ENCODE measurements at places on chromosomes 11 and 22. TPM values are rescaled to one million over a fixed set of nuclear protein-coding genes. Genes with fewer than 3 reads are reported as not detected.

DNA sequence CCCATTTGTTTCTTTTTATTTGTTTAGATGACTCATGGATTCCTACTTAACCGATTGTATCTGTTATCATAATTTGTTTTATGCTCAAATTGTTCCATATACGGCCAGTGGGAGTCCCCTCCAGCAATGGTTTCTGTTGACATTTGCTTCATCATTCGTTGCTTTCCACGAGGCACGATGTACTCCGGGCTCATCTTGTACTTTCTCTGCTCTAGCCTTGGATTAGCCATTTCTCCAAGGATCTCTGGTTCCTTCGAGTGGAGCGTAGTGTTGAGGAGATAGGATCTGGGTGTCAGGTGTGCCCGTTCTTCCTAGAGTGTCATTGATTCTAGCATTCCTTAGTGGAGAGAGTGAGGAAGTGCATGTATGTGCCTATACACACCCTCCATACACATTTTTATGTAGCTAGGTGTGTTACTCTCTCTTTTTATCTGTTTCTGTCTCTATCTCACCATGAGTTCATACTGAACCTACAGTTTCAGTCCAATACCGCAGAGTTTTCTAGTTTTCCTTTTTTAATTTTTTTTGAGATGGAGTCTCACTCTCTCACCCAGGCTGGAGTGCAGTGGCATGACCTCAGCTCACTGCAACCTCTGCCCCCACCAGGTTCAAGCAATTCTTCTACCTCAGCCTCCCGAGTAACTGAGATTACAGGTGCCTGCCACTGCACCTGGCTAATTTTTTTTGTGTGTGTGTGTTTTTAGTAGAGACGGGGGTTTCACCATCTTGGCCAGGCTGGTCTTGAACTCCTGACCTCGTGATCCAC lies 31.4 kb downstream of the TECTA start:
- DNase-seq: no peak

DNA sequence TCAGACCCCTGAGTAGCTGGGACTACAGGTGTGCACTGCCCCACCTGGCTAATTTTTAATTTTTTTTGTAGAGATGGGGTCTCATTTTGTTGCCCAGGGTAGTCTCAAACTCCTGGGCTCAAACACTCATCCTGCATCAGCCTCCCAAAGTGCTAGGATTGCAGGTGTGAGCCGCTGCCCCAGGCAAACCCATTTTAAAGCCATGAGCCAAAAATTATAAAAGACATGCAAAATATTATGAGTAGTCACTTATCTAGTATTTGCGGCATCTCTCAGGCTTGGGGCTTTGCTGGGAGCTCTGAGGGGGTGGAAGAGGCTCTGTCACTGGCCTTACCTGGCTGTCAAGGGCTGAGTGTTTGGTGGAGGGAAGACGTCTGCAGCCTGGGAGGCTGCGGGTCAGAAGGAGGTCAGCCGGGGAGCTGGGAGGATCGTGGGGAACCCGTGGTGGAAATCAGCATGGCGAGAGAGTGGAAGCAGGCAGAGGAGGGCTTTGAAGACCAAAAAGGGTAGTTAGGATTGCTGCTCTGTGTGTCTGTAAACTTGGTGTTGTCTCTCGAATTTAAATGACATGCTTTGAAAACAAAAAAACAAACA lies 69.1 kb upstream of the PARVG start:
- DNase-seq: no peak

GRCh38 chr11:17431139-17431538 lies 42.7 kb upstream of the KCNJ11 start:
- no peak for DNase-seq

DNA sequence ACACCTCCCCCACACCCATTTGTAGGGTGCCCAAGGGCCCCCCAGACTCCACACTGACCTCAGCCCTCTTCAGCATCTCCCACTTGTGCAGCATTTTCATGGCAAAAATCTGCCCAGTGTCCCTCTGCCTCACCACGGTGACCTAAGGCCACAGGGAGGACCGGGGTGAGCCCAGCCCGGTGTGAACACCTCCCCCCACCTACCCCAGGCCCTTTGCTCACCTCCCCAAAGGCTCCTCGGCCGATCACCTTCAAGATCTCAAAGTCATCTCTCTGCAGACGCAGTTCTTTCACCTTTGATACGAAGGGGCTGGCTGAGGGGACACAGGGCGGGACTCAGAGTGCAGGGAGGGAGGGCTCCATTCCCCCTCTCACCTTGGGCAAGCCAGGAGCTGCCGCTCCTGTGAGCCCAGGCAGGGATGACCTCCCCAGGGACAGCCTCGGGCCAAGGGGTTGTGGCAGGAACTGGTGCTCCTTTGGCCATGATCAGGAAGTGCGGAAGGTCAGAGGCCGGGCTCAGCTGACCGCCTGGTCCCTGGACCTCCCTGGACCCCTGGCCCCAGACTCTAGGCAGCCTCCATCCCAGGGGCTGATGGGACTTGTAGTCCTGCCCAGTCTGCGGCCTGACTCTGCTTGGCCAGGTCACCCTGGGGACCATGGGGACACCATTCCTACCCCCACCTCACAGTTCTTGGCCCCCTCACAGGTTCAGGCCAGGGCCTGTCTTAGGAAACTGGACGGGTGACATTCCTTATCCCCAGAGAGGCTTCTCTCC lies 2.7 kb downstream of the CDC42BPG start:
- DNase-seq: no peak

DNA sequence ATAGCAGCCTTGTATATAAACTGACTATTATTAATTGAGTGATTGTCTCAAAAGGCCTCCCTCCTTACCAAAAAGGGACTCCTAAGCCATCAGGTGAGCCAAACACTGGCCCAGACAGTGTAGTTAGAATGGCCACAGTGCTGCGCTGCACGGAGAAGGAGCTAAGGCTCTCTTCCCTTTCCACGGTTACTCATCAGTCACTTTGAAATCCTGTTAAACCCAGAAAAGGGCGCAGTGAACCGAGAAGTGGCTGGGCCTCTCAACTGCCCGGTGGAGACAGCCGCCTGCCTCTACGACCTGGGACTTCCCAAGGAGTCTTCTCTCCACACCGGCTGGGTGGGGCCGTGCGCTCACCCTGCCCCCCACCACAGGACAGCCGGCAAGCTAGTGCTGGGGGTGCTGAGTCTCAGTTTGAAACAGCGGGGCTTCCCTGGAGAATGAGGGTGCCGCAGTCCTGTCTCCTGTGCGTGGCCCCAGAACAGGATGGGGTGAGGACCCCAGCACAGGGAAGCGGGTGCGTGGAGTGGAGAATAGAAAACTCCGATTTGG lies 1.3 kb downstream of the MYH9 start:
- peak; percentile 55 for DNase-seq

- DNase-seq: peak; percentile 33
Observed at GRCh38 chr22:37462983-37463382, 23.2 kb downstream of the MFNG start.

The RFPL3 gene
- not detected for total RNA-seq

The ASCL3 gene
- not detected for total RNA-seq

The KCNQ1 gene
- total RNA-seq: 15.0 TPM

The SAA2 gene
- 0.28 TPM for total RNA-seq

All from activated CD4-positive, alpha-beta memory T cell treated with anti-CD3 and anti-CD28 coated beads, Interleukin-2, amount 10 ng/mL, durations not matched to agents 7 days and 5 days (primary cell).